ENCODE measurements at places on chromosomes 11 and 22.
A peak's percentile ranks its signal among the peaks of the same experiment; 100 is the strongest.

DNA sequence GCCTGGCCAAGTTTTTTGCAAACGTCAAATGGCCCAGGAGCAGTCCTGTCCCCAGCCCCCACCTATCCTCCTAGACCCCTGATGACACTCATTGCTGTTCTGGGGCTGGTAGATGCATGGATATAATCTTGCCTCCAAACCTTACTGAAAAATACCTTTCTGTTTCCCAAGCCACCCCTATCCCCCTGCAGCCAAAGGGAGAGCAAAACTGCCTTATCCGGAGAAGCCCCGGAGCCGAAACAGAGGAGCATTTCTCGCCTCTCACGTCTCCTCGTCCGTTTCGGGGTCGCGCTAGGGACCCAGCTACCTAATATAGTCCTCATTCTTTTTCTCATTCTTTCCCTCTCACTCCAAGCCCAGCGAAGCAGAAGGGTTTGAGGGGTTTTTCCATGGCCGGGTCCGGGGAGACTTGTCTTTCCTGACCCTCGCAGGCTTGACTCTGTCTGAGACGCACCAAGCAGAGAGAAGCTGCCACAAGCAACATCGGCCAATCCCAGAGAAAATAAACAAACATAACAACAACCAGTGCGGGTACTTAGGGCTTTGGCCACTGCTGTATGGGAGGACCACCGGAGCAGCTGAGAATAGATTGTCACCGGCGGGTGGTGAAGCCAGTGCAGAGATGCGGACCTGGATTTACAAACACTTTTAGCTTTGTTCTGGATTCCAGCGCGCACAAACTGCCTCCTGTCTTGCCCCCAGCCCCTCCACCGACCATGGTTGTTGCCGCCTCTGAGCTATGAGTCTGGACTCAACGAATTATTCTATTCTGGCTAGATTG is 1.6 kb downstream of the BSX start:
- peak; percentile 64 for DNase-seq

DNA sequence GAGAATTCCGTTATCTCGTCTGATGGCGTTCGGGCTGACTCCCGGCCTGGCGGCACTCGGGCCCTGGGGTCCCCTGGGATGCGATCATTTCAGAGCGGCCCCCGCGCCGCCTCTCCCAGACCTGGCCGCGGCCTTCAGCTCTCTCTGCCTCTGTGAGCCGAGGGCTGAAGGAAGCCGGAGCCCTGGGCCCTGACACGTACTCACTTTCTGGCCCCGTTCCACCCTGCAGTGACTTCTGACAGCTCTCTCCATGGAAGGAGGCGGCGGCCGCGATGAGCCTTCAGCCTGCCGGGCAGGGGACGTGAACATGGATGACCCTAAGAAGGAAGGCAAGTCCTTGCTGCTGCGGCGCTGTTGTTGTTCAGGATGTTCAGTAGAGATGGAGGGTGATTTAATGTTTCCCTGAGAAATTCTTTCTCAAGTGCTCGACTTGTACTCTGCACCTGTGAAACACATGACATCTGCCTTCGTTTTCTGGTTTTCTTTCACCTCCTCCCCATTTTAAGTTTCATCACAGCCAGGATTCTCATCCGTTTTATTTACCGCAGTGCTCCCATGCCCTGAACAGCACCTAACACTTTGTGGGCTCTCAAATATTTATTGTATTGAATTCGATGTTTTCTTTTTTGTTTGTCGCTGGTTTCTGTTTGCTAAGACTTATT is 612 bp downstream of the GTSE1 start:
- no peak for DNase-seq

DNA sequence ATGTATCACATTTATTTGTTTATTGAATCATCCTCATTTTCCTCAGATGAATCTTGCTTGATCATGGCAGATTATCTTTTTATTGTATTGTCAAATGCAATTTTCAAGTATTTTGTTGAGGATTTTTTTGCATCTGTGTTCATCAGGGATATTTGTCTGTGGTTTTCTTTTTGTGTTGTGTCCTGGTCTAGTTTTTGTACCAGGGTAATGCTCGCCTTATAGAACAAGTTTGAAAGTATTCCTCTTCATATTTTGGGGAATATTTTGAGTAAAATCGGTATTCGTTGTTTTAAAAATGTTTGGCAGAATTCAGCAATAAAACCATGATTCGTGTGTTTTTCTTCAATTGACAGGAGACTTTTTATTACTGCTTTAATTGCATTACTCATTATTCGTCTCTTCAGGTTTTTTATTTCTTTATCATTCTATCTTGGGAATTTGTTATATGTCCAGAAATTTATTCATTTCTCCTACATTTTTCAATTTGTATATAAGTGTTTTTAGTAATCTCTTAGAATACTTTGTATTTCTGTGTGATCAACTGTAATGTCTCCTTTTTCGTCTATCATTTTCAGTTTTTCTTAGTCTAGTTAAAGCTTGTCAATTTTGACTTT is 113.4 kb upstream of the SERPIND1 start:
- DNase-seq = no peak

DNA sequence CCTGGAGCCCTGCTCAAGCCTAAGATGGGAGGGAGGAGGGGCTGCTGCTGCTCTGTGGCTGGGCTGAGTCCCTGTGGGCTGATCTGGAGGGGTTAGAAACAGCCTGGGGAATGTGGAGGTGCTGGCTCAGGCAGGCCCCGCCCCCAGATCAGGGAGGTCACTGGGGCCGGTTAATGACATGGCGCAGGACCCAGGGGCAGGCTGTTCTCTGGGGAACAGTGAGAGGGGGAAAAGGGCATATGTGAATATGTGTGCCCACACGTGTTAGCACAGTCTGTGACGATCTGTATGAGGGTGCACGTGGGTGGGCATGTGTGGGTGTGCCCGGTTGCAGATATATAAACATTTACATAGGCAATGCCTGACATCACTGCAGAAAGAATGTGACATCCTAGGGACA is 143.5 kb downstream of the MIAT start:
- no peak for DNase-seq

GRCh38 chr11:17643506-17644405 is 75.6 kb upstream of the MYOD1 start:
- DNase-seq = no peak

- DNase-seq = no peak
Measured at GRCh38 chr11:78203184-78203583, 14.5 kb downstream of the USP35 start.

- DNase-seq = no peak
Measured at GRCh38 chr22:20111045-20111688, 4.7 kb upstream of the RANBP1 start.
